ENCODE measurements at places on chromosomes 1 and 21.

DNA sequence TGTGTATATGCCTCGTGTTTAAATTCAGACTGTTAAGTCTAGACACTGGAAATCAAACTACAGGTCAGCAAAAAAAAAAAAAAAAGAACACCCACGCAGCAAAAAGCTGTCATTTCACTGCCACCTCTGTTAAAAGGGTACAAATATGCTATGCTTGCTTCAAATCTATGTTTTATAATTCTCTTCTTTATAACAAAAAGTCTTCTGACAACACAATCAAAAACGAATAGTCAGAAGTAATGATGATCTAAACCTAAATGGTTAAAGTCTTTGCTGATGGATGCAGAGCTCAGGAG, 438.9 kb downstream of the SMYD3 start:
- no peak for DNase-seq

DNA sequence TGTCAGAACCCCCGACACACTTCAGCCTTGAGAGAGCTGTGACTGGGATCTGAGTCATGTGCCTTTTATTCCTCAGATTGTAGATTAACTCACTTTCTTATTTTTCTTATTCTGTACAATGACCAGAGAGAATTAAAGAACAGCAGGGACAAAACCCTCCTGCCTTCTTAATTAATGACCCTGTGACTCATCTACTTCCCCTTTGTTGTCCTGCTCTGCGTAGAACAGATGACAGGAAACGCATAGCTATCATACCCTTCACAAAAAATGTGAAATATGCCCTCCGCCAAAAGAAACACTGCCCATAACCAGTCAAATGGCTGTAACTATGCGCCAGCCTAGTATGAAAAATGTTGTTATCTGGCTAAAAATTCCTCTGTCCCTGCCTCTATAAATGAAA, 9.1 kb upstream of the PADI2 start:
- no peak for DNase-seq

- DNase-seq = peak; percentile 48
Observed at GRCh38 chr1:5847013-5847659, 145.1 kb downstream of the NPHP4 start.

DNA sequence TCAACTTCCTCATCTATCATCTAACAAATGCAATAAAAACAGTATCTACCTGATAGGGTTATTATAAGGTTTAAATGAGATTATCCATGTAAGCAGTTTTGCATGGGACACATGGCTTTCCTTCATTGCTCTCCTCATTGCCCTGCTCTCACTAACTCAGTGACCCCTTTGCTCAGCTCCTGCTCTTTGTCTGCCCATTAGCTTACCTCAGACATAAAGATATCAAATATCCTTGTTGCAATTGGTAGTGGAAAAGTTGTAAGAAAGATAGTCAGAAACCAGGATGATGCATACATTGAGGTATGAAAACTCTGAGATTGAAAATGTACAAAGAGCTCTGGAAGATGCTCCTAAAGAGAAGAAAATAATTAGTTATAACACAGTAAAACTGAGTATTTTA, 89.8 kb downstream of the EVI5 start:
- no peak for DNase-seq

- no peak for DNase-seq
Observed at GRCh38 chr1:21882721-21883415, 54.2 kb downstream of the HSPG2 start.

GRCh38 chr1:108972951-108973350, 9.7 kb upstream of the CLCC1 start:
- no peak for DNase-seq

DNA sequence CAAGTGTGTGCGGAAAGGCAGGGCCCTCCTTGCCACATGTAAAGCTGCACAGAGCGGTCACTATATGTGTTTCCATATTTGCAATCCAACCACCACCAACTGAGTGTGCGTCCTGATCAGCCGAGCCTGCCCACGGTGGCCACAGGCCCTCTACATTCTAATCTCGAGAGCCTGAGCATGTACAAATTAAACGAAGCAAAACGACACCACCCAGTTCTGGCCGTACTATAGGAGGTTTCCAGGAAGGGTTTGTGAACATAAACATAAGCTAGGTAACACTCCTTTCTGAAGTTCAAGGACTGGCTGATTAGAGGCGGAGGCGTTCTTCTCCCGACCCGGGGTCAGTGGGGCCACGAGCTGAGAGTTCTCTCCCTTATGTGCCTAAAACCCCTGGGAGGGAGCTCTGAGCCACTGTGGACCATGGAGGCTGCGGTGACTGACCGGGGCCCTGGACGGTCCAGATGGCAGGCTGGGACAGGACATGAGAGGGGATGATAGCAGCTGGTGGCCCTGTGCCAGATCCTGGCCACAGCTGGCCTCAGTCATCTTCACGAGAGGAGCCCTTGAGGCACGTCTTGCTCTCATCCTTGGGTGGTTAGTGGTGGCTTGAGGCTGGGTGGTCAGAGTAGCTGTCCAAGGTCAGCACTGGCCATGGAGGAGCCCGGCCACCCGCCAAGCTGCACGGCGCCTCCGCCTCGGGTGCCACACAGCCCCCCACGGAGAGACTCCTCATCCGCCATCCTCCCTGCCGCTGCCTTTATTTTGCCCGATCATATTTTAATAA, 39.1 kb upstream of the TRAPPC10 start:
- DNase-seq = no peak

DNA sequence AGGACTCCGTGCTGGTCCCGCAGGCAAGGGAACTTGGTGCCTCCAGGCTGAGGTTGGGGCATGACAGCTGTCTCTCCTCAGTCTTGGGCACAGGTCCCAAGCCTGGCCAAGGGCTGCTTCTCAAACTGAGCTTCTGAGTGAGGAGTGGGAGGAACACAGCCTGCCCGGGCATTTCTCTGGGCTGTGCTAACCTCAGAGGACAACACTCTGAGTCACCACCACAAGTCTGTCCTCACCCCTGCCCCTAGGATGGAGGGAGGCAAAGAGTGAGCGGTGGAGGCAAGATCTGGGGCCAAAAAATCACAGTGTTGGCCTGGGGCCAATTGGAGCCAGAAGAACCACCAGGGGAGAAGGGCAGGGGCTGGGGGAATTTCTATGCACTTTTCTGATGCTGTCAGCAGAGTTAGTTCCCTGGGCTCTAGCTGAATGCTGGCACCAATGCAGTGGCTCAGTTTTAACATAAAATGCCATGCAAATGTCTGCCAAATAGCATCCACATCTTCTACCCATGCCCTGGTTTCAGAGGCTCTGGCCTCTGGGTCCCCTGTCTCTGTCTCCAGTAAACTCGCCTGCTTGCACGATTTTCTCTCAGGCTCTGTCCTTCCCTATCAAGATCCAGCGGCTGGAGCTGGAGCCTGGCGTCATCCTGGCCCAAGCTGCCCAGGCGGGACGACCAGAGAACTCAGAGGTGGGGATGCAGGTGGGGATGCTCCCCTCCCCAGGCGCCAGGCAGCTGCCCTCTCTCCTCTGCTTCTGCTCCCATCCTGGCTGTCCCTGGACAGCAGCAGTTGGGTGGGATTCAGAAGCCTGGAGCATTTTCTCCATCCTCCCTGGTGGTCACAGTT, 11.0 kb upstream of the CDK18 start:
- no peak for DNase-seq

GRCh38 chr1:24222793-24223192, 35.7 kb upstream of the IFNLR1 start:
- DNase-seq = no peak

- DNase-seq = no peak
Observed at GRCh38 chr1:8947127-8947691, 1.5 kb downstream of the CA6 start.

DNA sequence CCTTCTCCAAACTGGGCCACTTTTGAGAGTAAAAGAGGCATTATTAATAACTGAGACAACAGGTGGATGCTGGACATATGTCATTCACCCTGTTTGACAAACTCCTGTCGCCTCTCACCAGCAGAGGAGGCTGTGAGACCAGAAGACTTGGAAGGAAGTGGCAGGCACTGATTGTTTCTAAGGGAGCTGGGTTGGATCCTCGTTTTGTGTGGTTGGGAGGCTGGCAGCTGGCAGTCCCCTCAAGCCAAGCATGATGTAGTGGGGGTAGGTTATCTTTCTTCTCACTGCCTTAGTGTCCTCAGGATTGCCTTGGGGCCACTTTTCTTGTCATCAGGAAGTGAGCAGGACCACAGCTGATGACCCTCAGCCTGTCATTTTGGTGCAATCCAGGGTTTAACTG, 86.5 kb upstream of the KCNJ15 start:
- no peak for DNase-seq

DNA sequence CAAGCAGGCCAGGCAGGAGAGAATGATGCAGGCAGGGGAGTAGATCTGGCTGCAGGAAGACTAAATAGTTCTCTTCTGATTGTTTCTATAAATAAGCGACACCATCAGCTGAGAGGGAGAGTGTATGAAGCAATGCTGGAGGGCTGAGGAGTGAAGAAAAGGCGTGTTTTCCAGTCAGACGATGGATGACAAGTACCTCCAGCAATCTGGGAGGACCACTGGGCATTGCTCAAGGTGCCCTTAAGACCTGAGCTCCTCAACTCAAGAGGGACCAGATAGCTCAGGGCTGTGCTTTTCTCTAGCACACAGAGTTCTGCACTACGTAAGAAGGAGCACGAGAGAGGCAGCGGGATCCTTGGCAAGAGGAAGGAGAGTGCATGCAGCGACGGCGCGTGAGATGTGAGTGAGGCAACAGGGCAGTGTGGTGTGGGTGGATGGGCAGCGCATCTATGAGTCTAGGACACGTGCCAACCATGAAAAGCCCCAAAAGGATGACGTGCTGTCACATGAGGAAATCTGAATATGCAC, 36.0 kb downstream of the PABPC4 start:
- DNase-seq = no peak

GRCh38 chr1:41362749-41363590, 1.7 kb downstream of the FOXO6 start:
- peak; percentile 8 for DNase-seq

DNA sequence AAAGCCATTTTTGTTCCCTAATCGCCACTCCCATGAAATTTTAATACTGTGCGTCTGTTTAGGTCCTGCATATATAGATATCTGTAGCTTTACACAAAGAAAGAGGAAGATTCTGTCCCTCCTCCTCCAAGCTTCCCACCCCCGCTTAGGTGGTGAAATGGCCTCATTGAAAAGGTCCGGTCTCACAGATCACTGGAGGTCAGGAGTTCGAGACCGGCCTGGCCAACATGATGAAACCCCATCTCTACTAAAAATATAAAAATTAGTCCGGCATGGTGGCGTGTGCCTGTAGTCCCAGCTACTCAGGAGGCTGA, 20.9 kb downstream of the SLC2A7 start:
- no peak for DNase-seq

DNA sequence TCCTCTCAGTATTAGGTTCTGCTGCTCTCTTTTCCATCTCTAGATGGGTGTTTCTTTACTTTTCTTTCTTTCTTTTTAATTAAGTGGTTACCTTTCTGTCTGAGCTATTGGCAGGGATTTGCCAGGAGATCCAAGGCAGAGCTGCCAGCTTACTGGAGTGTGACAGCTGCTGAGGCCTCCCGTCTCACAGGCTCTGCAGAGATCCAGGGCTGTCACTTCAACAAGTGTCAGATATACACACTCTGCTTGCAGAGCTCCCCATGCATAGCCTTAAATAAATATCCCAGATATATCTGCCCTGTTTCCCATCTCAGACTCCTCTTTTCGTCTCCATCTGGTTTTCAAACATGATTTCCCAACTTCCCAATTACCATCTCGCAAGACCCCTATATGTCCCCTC, 124.3 kb downstream of the NOS1AP start:
- DNase-seq = no peak

DNA sequence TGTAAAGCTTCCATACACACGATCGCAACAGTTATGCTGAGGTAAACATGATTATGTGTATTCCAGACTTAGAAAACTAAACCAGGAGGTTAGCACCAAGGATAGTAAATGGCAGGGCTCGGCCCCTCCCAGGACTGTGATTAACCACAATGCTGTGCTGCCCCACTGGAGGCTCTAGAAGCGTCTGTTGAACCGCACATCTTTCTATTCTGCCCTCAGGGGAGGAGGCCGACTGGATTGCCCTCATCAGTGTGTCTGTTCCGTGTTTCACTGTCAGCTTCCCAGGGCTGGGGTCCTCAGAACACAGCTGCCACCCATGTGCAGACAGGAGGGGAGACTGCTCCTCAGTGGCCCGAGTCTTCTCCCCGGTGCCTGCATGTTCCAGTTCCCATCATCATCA, 12.8 kb upstream of the ASCL5 start:
- DNase-seq = no peak

DNA sequence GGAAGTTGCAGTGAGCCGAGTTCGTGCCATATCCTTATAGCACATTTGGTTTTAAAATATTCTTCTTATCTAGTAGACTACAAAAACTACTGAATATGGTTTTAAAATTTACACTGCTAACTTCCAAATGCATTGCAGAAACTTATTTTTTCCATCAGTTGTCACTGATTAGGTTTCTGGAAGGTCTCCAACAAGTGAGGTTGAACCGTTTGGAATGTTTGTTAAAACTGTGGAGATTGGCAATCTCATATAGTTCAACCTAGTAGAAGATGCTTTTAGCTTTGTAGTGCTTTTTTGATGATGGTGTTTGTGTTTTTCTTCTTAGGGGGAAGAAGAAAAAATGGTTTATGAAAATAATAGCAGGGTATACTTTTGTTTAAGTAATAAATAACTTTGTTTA, 12.9 kb downstream of the CENPF start:
- no peak for DNase-seq

DNA sequence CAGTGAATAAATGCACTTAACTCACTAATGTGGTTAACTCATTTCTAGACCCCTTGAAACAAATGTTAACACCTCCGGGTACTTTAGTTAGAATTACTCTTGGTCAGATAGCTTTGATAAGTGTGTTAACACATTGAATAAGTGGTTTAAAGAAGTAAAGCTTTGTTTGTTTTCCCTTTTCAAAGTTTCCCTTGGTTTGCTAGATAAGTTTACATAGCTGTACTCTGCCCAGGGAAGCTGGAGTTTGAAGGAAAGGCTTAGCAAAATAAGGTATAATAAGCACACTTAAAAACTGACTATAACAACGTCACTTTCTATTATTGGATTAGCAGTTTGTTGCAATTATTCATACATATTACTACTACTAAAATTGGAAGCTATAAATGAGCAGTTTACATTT, 1233.9 kb upstream of the ADGRL2 start:
- no peak for DNase-seq

DNA sequence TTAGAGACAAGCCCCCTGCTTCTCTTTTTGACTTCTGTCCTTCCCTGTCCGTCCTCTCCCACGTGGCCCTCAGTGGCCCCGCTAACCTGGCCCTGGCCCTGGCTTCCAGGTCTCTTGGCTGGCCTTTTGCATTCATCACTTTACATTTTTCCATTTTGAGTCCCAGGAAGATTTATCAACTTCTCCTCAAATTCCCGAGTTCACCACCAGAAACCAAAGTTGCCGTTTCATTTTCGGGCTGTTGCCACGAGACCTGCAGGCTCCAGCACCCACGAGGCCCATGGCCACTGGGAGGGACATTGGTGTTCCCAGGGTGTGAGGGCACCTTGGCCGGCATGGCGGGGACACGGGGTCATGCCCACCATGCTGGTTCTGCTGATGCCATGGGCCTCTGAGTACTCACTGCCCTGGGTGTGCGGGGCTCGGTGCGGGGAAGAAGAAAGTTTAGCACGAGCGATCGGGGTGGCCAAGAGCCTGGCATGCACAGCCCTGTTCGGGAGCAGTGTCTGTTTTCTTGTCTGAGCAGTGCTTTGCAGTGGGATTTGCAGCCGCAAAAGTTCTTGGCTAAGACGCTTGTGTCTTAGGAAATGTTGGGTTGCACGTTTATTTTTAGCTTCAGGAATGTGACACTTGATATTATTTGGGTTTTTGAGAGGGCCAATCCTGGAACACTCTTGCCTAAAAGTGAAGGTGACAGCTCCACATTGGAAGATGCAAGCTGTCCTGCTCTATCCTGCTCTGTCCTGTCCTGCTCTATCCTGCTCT, 40.4 kb upstream of the ADARB1 start:
- DNase-seq = no peak

- DNase-seq = no peak
Observed at GRCh38 chr1:99227056-99227897, 37.0 kb upstream of the PLPPR4 start.

All from GM12892 (cell line).